ENCODE measurements at places on chromosomes 5 and 9.
A peak's percentile ranks its signal among the peaks of the same experiment; 100 is the strongest.

- peak; percentile 53 for DNase-seq
Observed at GRCh38 chr9:75185585-75186170, 97.4 kb downstream of the OSTF1 start.

GRCh38 chr9:90059436-90059835 lies 454.6 kb downstream of the GADD45G start:
- no peak for DNase-seq

GRCh38 chr5:132680780-132681475 lies 7.1 kb downstream of the IL4 start:
- DNase-seq: no peak

DNA sequence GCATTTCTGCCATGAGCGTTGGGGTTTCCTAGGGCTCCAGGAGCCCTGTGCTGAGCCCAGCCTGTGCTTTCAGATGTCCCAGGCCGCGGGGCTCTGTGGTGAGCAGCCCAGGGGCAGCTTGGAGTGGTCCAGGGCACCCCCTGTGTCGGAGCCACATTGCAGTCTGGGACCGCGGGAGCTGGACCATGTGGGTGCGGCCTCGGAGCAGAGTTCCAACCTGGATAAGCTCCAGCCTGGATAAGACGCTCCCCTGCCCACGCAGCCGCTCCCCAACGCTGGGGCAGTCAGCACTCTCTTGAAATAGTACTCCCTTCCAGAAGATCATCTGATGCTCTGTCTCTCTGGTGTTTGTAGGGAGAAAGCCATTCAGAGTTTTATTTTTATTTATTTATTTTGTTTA lies 111.1 kb downstream of the WNK2 start:
- no peak for DNase-seq

GRCh38 chr9:108668191-108668937 lies 187.4 kb downstream of the ACTL7B start:
- no peak for DNase-seq

DNA sequence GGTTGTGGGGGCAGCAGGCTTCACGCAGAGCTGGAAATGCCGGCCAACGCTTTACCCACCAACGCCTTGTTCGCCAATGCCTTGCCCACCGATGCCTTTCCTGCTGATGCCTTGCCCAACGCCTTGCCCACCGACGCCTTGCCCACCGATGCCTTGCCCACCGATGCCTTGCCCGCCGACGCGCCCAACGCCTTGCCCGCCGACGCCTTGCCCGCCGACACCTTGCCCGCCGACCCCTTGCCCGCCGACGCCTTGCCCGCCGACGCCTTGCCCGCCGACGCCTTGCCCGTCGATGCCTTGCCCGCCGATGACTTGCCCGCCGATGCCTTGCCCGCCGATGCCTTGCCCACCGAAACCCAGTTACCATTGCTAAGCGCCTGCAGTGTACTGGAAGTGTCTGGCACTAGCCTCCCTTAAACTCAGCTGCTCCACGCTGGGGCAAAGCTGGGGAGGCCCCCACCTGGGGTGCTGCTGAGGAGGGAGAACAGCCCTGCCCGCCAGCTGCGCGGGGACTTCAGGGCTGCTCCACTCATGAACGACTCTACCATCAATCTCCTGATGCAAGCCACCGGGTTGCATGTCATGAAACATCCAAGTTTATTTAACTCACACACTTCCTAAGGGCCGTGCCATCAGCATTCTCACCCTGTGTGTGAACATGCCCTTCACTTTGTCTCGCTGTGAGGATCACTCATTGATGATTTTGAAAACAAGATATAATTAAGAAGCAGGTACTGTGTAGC lies 1.8 kb downstream of the SLC6A18 start:
- DNase-seq: no peak

GRCh38 chr5:112686675-112687074 lies 51.0 kb upstream of the APC start:
- no peak for DNase-seq

DNA sequence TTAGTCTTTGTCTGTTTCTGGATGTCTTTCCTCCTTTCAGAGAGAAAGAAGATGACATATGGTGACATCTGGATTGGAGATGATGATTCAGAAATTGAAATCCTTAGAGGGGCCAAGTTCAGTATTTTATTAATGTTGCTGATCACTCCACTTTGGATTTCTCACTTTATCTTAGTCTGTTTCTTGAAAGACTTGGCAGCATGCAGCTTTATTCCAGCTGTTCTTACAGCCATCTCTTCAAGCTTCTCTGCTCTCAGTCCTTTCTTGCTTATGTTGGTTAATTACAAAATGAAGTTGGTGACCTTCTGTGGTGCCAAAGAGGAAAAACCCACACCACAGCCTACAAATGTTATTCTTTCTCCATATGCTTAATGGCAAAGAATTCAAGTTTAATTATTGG lies 62.1 kb downstream of the SNCAIP start:
- DNase-seq: no peak

DNA sequence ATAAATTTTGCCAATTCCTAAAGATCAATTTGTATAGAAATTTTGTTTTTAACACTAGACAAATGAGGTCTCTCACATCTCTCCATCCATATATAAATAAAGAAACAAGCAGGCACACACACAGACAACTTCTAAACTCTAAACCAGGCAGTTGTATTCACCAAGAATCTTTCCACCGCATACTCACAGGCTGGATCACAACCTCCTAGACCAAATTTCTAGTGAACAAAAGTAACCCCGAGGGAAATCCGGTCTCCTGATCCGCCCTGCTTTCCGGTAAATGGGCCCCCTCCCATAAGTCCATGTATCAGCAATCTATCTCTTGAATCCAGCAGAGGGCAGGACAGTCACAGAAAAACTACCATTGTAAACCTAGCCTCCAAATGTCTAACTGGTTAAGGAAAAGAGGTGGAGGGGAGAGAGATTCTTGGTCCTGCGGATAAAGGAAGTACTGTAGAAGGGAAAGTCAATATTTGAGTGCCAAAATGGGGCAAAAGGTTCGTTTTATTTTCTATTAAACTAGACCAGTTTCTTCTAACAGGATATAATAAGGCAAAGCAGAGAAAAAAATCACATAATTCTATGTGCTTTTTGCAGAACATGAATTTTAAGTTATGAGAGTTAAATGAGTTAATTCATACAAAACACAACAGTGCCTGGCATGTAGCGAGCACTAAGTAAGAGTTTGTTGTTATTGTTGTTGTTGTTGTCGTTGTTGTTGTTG lies 4.8 kb upstream of the SMU1 start:
- DNase-seq: peak; percentile 88

GRCh38 chr5:125323613-125324012 lies 577.2 kb upstream of the ZNF608 start:
- DNase-seq: no peak

DNA sequence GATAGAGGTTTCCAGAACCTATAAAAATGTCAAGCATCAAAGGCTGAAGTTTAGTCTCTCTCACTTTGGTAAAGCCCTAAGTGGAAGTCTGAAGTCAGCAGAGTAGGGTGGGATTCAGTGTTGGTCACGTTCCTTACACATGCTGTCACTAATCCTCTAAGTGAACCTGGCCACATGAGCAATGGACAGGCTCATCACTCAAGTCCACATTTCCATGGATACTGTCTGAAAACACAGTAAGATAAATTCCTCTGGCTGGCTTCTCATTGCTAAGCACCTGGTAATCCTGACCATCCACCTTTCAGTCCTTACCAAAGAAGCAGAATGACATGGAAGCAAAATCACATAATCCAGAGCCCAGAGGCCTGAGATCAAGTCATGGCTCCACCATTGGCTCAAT lies 43.8 kb downstream of the GNA14 start:
- no peak for DNase-seq

DNA sequence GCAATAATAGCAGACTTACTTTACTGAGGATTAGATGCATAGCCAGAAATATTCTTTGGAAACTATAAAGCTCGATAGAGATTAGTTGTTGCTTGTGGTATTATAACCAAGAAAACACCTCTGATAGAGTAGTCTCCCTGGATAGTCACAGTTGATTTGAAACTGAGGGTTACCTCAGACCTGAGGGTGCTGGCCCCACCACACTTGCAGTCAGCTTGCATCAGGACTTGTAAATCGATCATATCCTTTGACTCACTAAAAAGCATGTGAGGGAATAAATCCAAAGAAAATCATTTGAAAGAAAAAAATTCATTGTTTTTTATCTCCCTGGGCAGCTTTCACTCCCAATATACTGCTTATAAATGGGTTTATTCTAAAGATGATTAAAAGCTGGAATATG lies 39.4 kb downstream of the GALNT12 start:
- no peak for DNase-seq
